Left cardiac atrium (tissue), 4 donors: ENCODE measurements at places on chromosomes 5 and 9.

- no peak for DNase-seq
These were observed 1.3 kb downstream of the TXN start for GRCh38 chr9:110255034-110255462.

DNA sequence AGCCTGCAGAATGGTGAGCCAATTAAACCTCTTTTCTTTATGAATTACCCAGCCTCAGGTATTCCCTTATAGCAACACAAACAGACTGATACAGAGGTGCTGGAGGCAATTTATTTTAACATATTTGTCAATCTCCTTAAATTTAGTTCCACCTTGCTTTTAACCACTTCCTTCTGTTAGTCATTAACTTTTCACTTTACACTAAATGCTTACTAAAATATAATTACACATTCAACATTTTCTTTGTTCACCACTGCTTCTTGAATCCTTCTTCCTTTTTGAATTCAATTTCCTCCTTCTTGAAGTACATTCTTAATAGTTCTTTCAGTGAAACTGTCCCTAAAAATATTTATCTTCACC, 39.4 kb downstream of the LYRM7 start:
- DNase-seq: no peak

DNA sequence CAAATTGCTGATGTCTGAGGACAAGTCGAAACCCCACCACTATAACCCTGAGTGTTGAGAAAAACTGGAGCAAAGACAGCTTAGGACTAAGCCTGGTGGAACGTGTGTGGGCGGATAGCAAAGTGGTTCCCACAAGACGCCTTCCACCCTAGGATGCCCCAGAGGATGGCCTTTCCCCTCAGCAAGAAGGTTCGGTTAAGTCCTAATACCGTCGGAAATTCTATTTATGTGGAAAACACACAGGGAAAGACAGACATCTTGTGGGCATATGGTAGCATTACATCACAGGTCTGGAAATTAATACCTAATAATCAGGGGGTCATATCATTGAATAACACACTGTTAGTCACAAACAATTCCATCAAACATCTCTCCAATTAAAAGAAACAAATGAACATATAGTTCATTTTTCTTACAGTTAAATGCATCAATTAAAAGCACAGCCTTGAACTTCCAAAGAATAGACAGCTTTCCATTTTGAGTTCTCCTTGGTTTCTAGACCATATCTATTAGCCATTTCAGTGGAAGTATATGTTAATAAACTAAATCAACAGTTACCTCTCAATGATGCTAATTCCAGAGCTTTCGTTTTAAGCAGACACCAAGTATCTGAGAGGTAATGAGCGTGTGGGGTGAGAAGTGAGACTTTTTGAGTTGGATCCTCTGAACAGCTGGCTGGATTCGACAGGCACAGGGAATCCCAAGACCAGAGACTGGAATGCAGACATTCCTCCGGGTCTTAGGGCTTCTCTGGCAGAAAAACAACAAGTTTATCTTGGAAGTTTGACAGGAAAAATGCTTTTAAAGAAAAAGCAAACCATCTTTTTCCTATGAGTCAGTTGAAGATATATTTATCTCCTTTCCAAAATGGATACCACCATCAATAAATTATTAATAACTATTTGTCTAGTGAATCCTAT, 2.9 kb upstream of the ICE1 start:
- DNase-seq: no peak

- DNase-seq: peak; percentile 20
These were observed 103.4 kb upstream of the GNA14 start for GRCh38 chr9:77751341-77752091.

GRCh38 chr5:112878760-112879159, 17.7 kb downstream of the SRP19 start:
- no peak for DNase-seq

- DNase-seq: no peak
These were observed 1.3 kb upstream of the FST start for GRCh38 chr5:53479045-53479589.

DNA sequence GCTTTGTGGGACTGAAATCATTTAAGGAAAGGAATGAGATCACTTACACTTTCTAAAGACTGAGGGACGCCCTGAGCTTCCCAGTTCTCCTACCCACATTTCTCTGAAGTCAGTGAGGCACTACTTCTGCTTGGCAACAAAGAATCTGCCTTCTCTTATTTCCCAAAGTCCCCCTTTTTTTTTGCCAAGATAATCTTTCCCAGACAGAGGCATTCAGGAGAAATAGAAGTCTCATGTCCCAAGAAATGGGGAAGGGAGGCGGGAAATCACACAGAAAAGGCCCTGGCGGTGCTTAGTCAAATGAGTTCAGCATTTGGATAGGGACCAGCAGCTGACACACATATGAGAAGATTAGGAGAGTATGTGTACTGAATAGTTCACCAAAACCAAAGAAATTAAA, 159.7 kb downstream of the MUSK start:
- DNase-seq: peak; percentile 52

GRCh38 chr9:75885652-75886051, 4.8 kb upstream of the PCSK5 start:
- DNase-seq: no peak

- no peak for DNase-seq
These were observed 126.4 kb downstream of the CRB2 start for GRCh38 chr9:123482295-123482968.

- DNase-seq: no peak
These were observed 243.0 kb downstream of the ZSWIM6 start for GRCh38 chr5:61575103-61575502.

GRCh38 chr5:17309462-17309861, 92.0 kb downstream of the BASP1 start:
- no peak for DNase-seq

- no peak for DNase-seq
These were observed 1205.2 kb upstream of the DMAC1 start for GRCh38 chr9:9004810-9005209.

- DNase-seq: no peak
These were observed 2.8 kb downstream of the NR6A1 start for GRCh38 chr9:124768334-124768733.

DNA sequence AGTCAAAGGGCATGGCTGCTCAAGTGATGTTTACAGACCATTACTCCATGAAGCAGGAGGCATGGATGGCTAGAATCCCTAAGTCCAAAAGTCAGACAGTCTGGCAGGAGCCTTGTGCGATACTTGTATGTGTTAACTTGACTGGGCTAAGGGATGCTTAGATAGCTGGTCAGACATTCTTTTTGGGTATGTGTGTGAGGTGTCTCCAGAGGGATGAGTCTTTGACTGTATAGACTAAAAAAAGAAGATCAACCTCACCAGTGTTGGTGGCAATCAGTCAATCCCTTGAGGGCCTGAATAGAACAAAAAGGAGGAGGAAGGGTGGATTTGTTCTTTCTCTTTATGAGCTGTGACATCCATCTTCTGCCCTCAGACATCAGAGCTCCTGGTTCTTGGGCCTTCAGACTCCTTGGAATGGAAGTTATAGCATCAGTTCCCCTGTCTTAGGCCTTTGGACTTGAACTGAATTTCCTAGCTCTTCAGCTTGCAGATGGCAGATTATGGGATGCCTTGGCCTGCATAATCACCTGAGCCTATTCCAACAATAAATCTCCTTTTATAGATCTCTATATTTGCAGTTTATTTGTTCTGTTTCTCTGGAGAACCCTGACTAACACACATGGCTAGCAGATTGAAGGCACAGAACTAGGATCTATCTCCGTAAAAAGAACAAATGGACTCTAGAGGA, 9.7 kb upstream of the HSPB3 start:
- DNase-seq: no peak

DNA sequence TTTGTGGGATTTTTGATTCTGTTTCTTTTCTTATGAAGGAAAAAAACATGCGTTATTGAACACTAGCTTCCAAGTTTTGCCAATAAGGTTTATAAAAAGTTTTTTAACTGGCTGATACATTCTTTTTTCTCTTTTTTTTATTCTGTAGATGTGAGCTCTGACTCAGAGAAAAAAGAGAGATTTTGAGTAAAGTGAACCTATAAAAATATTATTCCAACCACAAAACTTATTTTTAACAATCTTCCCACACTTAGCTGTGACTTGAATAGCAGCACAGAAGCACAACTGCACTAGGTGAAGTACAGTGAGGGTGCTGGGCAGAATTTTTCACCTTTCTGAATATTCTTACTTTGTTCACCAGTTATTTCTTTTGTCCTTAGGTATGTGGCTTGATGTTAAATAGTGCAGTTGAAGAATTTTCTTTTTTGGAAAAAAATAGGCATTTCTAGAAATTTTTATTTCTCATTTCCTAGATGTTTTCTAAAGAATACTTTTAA, 41.6 kb downstream of the CHSY3 start:
- no peak for DNase-seq

DNA sequence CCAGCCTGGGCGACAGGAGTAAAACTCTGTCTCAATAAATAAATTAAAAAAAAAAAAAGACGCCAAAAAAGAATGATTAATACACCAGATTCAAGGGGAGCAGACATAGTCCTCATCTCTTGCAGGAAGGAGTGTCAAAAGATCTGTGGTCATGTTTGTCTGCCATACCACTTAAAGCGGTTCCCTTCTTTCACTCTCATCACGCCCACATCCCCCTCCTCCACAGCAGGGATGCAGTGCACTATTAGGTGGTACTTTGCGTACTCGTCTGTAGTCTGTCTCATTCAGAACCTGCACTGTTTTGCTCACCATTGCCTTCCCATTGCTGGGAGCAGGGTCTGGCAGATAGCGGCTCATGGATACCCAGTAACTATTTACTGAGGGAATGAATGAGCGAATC, 11.2 kb downstream of the CDHR2 start:
- no peak for DNase-seq

DNA sequence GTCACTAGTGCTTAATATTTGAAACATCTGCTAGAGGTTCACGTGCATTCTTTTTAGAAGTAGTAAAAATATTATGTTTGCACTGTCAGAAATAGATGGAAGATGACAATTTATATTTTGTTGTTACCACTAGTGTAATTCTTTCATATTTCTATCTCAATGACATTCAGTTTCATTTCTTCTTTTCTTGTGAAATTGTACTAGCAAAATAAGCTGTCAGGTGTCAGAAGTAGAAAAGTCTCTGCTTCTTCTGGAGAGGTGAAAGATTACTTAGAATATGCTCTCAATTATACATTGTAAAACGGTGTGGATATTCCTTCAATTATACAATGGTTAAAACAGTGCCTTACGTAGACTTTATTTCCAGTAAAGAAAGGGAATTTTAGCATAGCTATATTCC, 395.4 kb downstream of the CSNK1G3 start:
- DNase-seq: no peak

GRCh38 chr9:107439991-107440456, 49.5 kb downstream of the KLF4 start:
- DNase-seq: no peak

DNA sequence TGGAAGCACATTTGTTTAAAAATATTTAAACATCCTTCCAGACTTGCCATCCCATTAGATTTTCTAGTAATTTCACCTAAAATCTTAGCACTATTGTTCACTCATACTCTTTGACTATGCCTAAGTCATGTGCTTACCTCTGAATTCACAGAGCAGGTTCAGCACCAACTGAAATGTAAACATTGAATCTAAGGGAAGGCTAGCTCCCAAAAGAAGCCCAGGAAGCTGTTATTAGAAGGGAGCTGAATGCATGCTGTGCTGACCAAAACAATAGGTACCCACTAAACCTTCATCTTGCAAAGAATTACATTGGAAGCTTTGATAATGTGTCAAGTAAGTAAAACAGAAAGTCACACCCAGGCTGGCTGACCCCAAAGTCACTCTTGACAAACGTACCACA, 571.3 kb downstream of the GABRG2 start:
- DNase-seq: no peak

DNA sequence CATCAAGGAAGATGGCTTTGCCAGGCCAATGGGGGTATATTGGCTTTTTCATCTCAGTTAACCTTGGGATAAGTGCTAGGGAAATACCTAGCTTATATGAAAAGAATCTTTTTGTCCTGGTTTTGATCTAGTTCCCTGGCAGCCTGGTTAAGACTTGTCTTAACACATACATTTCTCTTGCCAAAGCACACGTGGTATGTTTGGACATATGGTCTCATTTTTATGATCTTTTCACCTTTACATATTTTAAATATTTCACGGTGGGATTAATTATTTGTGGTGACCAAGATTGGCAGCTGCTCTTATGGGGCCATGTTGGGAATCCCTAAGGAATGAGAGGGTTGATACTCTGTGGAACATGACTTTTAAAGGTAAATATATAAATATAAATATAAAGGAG, 312.5 kb downstream of the NPR3 start:
- DNase-seq: no peak

DNA sequence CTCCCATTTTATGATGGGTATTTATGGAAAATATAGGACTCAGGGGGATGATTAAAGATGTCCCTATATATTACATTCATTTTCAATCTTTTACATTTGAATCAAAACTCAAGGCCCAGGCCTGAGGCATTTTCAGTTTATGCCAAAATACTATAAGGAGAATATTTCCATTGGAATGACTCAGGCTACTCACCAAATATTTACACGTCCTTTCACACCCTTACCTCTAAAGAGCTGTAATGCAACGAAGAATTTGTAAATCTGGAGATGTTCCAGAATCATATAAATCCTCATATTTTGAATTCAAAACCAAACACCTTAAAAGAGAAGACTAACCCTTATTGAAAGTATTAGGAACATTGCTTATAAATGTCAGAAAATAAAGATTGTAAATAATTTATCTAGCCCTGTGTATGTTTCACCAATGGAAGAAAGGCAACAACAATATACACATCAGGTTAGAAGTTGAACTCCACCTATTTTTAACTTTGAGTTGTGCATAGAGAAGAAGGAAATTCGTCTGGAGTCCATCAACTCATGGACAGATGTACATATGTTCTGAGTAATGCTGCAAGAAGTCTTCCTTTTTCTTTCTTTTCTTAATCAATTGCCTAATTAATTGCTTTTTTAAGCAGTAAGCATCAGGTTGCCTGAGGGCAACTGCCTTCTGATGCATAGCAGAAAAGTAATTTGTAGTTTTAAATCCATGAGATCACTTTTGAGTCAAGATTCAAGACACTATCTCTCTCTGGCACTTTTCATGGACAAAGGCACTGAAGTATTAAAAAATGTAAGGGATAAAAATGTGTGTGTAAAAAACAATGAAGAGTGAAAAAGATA, 579.3 kb upstream of the RGMB start:
- no peak for DNase-seq

- no peak for DNase-seq
These were observed 825.0 kb downstream of the TLR4 start for GRCh38 chr9:118529210-118529609.

GRCh38 chr5:136006761-136007251, 22.0 kb upstream of the TGFBI start:
- DNase-seq: no peak

DNA sequence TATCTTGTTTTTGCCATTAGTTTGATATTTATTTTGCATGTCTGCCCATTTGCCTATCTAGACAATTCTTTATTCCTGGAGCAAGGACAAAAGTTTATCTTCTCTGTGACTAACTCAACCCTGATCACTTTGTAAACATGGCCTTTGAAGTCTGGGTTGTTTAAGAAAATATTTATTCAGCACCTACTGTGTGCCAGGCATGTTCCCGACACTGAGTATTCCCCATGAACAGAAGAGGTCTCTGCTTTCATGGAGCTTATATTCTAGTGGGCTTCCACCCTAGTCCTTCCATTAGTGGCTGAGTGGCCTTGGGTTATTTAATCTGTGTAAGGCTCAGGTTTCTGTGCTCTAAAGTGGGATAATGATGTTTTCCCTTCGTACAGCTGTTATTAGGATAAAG, 49.7 kb downstream of the SEMA6A start:
- no peak for DNase-seq
